ENCODE measurements at places on chromosomes 7 and 10.
A peak's percentile ranks its signal among the peaks of the same experiment; 100 is the strongest.

DNA sequence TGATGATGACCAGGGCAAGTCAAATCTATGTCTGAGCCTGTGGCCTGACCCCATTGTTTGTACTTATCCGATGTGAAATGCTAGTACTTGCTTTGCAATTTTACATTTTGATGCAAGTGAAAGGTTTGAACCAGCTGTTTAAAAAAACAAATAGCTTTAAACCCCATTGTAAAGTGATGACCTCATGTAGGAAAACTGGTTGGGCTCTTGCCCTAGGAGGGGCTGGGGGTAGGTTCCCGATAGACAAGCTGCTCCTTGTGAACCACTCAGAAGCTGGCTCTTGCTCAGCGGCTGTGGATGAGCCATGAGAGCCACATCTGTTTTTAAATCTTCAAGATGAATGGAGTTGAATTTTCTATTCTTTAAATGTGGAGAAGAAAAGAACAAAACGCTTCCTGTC, 185.3 kb downstream of the WDR11 start:
- no peak for DNase-seq

DNA sequence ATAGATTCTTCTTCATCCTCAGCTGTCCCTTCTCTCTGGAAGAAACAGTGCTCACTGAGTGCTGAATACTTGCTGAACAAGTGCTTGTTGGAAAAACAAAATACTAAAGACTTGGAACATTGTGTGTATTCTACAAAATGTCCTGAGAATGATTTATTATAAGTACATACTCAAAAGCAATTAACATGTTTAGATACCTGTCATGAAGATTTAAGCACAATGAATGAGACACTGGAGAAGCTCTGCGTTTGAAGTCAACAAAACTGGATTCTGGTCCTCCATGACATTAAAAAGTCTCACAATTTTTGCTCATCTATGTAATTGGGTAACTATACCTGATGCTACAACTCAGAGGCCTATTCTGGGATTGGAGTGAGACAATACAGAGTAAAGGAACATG, 34.8 kb upstream of the LAMB1 start:
- DNase-seq: no peak

DNA sequence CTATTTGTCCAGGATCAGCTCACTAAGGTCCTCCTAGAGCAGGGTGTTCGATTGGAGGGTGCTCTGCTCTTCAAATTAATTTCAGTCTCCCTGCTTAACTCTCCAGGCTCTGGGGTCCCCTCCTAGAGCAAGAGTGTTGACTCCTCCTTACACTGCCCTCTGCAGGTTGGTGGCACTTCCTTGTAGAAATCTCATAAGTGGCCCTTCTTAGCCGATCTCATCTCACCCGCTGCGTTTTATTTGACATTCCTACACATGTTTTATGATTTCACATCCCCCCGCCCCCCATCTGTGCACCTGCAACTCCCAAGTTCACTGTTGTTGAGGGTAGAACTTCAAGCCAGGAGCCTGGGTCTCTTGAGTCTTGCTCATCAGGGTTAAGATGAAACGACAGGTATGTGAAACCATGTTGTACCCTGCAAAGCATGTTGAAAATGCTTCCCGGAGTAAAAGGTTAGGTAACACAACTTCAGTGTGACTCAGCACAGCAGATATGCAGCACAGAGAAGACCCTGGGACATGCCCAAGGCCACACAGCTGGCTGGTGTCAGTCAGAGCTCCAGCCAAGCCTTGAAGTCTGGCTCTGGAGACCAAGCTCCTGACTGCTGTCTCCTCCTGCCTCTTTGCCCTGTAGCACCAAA, 171.2 kb downstream of the PRKAG2 start:
- DNase-seq: peak; percentile 15

DNA sequence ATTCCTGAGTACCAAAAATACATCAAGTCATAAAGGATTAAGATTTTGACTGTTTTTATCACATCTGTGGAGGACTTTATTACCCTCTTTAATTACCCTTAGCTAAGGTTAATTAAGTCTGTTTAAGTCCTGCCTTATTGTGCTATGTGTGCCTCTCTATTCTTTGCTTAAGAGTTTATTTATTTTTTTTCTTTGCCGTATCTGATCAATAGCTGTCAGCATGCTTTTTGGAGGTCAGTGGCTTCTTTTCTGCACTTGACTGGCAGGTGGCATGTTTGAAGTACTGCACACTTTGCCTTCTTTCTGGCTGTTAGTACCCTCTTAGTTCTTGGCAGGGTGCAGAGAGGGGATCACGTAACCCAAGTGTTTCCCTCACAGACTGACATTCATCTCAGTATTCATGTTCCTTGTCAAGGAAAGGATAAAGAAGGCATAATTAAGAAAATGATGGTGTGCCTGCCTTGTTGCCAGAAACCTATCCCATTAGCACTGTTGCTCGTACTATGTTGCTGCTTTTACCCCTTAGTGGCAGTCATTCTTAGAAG, 225.8 kb downstream of the EXOC4 start:
- no peak for DNase-seq

DNA sequence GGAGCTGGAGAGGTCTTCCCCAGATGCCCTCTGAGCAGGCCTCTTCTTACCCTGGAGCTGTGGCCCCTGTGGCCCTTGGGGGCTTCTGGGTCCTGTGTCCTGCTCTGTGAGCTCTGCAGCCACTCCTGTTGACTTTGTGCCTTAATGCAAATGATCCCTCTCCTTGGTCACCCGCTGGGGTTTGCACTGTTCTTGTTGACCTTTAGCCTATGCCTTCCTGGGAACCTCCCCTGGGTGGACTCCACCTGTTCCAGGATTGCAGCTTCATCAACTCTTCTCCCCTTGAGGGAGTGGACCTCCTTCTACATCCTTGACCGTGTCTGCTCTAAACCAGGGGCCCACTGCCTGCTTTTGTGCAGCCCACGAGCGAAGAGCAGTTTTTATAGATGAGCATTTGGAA, 58.6 kb upstream of the CTBP2 start:
- DNase-seq: no peak

DNA sequence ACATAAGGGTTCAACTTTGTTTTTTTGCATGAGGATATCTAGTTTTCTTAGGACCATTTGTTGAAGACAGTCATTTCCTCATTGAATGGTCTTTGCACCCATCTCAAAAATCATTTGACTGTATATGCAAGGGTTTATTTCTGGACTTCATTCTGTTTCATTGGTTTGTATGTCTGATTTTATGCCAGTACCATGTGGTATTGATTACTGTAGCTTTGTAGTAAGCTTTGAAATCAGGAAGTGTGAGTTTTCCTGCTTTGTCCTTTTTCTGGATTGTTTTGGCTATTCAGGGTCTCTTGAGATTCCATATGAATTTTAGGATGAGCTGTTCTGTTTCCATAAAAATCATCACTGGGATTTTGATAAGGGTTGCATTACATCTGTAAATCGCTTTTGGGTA, 63.9 kb downstream of the SND1 start:
- no peak for DNase-seq

- no peak for DNase-seq
Measured at GRCh38 chr10:118970770-118971169, 58.7 kb upstream of the NANOS1 start.

Data from activated CD4-positive, alpha-beta T cell treated with anti-CD3 and anti-CD28 coated beads, Interleukin-2, Interleukin-6, amounts not matched to agents 100 ng/mL and 50 ng/mL, durations not matched to agents 16 hours and 8 hours (primary cell).